Left lung (tissue), 14 donors: ENCODE measurements at places on chromosomes 3 and 15. TPM values are rescaled to one million over a fixed set of nuclear protein-coding genes. Genes with fewer than 3 reads are reported as not detected.

The GOLGA8G gene
- polyA plus RNA-seq = 0.08 TPM

The UQCC5 gene
- polyA plus RNA-seq = 19.1 TPM

The CLDN16 gene
- 0.04 TPM for polyA plus RNA-seq

The TLR9 gene
- 0.21 TPM for polyA plus RNA-seq

The ZNF80 gene
- not detected for polyA plus RNA-seq
